ENCODE measurements at places on chromosomes 11 and 22. TPM values are rescaled to one million over a fixed set of nuclear protein-coding genes. Genes with fewer than 3 reads are reported as not detected.
A peak's percentile ranks its signal among the peaks of the same experiment; 100 is the strongest.

The P2RY2 gene
- not detected for total RNA-seq

The OR4C12 gene
- not detected for total RNA-seq

The BATF2 gene
- not detected for total RNA-seq

The OR52A1 gene
- not detected for total RNA-seq

The UBQLNL gene
- total RNA-seq: not detected

The TMEM25 gene
- total RNA-seq: 3.0 TPM

The MPEG1 gene
- not detected for total RNA-seq

The KCNJ5 gene
- not detected for total RNA-seq

The CASP1 gene
- total RNA-seq: not detected

The CNTF gene
- 0.44 TPM for total RNA-seq

The OR5B21 gene
- total RNA-seq: not detected

DNA sequence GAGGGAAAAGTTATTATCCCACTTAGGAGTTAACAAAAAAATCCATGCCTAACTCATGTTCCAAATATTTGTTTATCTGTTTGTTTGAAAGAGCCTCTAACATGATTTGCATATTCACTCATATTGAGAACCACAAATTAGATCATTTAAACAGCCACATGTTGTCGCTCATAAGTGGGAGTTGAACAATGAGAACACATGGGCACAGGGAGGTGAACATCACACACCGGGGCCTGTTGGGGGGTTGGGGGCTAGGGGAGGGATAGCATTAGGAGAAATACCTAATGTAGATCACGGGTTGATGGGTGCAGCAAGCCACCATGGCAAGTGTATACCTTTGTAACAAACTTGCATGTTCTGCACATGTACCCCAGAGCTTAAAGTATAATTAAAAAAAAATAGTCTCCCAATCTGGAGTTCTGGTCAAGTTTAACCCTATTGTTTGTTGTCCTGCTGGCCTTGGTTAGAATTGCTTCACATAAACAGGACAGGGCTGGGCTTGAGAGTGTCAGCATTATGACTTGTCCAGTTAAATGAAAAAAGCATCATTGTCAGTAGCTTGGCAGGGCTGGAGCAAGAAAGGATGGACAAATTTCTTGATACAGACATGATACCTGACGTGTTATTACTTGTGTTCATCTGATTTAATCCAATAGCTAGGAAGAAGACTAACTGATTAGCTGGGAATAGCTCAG is 57.8 kb upstream of the PSMA1 start:
- no peak for DNase-seq

GRCh38 chr22:44855855-44856254 is 103.5 kb downstream of the ARHGAP8 start:
- no peak for DNase-seq

- DNase-seq: no peak
These were observed 4.6 kb downstream of the NUP160 start for GRCh38 chr11:47843361-47844055.

DNA sequence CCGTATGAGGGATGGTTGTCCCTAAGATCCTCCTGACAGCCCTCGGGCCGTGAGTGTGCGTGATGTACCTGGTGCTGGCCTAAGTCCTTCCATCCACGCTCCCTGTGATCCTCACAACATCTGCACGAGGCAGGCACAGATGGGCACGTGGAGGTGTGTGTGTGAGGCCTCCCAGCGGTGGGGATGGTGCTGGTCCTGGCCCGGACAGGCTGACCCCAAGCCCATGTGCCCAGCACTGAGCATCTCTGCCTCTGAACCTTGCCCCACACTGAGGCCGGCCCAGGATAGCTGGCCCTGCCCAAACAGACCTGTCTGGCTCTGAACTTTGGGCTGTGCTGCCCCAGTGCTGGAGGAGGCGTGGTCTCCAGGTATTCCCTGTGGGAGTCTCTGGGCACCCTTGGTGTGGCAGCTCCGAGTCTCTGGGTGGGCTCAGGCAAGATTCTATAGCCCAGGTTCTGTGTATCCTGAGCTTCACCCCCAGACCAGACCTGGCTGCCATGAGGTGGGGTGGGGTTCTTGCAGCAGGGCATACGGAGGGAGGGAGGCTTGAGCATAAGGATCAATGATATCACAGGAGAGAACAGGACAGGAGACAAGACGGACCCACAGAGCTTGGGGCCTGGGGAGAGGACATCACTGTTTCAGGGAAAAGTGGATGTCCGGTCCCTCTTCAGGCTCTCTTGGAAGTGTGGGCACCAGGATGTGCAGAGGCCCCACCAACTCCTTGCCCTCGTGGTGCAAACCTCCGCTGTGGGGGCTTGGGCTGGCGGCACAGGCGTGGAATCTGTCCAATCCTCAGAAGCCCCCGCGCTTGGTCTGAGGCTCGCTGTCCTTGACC is 881.8 kb downstream of the BRD1 start:
- DNase-seq: no peak

DNA sequence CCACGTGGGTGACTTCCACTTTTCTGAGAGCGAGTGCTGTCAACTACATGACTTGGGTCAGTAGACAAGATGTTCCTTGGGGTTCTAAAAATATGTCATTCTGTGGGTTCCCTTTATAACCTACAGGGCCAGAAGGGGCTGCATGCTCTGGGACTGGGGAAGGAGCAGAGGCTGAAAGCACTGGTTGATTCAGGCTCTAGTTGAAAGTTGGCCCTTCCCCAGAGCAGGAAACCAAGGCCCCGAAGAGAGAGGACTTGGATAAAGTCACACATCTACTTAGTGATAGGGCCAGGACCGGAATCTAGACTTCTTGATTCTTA is 9.9 kb downstream of the ADAMTS15 start:
- DNase-seq: no peak

DNA sequence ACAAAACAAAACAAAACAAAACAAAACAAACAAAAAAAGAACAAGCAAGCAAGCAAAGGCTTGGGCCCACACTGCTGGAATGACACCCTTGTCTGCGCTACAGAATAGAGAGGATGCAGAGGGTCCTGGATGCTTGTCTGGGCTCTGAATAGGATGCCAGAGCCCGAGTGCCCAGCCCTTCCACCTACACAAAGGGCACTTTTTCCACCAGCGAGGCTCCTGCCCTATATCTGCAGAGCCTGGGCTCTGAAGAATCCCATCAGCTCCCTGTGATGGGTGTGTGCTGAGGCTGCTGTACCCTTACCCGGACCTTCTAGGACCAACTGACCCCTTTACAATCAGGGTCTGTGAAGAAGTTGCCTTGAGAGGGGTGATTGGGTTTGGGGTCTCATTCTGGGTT is 221.2 kb downstream of the DSCAML1 start:
- no peak for DNase-seq

GRCh38 chr11:35167426-35167954 is 28.5 kb downstream of the CD44 start:
- no peak for DNase-seq

DNA sequence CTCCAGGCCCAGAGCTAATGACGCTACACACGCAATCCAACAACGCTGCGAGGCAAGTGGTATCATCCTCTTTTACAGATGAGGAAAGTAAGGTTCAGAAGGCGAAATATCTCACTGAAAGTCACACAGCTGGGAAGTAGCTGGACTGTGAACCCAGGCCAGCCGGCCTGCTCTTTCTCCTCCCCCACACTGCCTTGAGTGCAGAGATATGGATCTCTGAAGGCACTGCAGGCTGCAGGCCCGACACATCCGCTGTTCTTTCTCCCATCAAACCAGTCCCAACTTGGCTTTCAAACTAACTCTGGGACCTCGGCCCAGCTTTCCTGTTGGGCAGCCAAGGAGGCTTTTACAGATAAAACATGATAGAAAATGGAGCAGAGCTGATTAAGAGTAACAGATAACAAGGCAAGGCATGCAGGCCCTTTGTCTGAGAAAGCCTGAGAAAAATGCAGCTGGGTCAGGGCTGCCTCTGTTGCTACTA is 64.0 kb upstream of the PTPRJ start:
- no peak for DNase-seq

DNA sequence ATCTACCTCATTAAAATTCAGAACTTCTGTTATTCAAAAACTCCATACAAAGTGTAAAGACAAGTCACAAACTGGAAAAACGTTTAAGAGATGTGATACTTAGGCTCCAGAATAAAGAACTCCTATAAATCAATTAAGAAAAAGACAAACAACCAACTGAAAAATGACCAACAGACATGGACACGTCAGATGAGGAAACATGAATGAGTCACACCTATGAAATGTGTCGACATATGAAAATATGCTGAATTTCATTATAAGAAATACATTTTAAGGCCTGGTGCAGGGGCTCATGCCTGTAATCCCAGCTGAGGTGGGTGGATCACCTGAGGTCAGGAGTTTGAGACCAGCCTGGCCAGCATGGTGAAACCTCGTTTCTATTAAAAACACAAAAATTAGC is 78.7 kb downstream of the ENTHD1 start:
- no peak for DNase-seq

DNA sequence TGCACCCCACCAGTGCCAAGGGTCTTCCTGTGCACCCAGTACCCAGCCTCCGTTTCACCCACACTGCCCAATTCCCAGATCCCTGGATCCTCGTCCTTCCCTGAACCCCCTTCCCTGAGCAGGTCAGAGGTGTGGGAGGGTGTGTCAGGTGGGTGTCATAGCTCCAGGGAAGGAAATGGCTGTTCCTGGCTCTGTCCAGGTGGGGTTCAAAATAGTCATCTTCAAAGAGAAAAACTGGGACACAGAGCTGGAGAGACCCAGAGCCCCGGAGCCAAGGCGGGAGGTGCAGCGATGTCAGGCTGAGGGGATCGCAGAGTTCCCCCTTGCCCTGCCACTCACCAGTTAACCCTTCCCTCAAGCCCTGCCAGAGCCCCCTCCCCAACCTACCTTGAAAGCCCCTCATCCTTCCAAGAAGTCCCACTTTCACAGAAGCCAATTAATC is 698 bp downstream of the C1QTNF4 start:
- DNase-seq: no peak

GRCh38 chr11:3105791-3106735 is 48.8 kb upstream of the CARS1 start:
- DNase-seq: no peak

- DNase-seq: no peak
These were observed 28.3 kb downstream of the OSBPL5 start for GRCh38 chr11:3136546-3137455.

- no peak for DNase-seq
These were observed 9.7 kb upstream of the TFIP11 start for GRCh38 chr22:26522012-26522411.

GRCh38 chr11:68542617-68543016 is 82.1 kb downstream of the PPP6R3 start:
- peak; percentile 19 for DNase-seq

GRCh38 chr11:32033067-32033466 is 57.8 kb upstream of the RCN1 start:
- no peak for DNase-seq

- DNase-seq: no peak
These were observed 29.9 kb downstream of the MS4A2 start for GRCh38 chr11:60118338-60118737.

DNA sequence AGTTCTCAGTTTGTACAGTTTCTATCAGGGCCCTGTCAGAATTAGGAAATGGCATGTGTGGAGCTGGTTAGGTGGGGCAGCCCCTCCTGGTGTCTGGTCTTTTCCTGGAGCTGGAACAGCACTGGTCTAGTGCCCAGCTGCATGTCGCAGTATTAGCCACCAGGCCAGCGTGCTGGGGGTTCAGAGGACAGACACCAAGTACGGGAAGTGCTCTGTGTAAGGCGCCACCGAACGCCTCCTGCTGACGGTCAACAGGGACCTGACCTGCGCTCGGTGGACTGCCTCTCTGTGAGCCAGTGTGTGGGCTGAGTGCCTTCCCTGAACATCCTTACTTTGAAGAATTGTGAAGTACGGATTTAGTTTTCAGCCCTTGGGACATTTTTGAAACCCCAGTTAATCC is 33.9 kb downstream of the AP2A2 start:
- DNase-seq: no peak

- peak; percentile 16 for DNase-seq
These were observed 44.2 kb upstream of the AMPD3 start for GRCh38 chr11:10410844-10411200.

GRCh38 chr22:37240941-37241320 is 3.1 kb downstream of the RAC2 start:
- DNase-seq: no peak

DNA sequence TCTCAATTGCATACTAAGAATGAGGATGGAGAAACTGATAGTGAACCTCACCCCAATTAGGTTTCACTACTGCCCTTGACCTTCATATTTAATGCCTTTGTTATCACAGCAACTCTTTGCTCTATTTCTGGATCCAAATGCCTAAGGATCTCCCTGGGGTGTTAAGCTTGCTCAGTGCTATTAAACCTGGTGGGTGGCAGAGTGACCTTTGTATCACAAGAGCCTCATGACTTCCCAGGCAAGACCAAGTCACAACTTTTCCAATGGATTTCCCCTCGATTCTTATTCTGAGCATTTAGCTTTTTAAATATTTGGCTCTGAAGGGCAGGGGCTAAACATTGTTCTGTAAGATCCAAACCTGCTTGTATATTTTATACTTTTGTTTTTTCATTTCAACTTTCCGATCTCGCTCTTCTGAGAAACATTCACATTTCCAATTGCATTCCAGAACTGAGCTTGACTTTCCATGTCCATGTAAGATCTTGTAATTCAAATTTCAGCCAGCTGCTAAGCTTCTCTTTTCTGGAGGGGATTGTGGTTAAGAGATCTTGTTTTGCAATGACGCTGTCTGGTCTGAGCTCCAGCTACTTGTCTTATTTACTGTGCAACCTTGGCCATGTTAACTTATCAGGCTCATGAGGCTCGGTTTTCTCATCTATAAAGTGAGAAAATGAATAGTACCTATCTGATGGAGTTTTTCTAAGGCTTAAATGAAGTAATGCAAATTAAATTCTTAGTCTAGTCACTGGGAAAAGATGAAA is 6.4 kb upstream of the EHF start:
- DNase-seq: no peak

Measured in Caki2 (cell line).